IPS-NIHi11 (cell line): ENCODE measurements at places on chromosomes 3 and 15.

- DNase-seq = no peak
Measured at GRCh38 chr3:6435951-6436350, 425.0 kb upstream of the GRM7 start.

DNA sequence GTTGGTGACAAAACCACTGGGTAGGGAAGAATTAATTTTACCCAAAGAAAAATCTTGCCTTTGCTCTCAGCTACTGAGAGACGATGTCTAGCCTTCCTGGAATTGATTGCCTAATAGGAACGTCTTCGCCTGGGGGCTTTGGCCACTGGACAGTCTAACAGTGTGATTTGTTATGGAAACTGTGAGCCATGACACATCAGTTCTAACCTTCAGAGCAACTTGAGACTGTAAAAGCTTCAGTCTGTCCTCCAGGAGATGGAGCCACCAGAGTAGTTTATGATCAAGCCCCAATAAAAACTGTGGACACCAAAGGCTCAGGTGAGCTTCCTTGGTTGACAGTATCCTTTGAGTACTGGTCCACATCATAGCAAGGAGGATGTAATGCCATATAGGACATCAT is 235.8 kb upstream of the TMCO5A start:
- no peak for DNase-seq

- DNase-seq = no peak
Measured at GRCh38 chr3:42508562-42508961, 6.1 kb downstream of the VIPR1 start.

DNA sequence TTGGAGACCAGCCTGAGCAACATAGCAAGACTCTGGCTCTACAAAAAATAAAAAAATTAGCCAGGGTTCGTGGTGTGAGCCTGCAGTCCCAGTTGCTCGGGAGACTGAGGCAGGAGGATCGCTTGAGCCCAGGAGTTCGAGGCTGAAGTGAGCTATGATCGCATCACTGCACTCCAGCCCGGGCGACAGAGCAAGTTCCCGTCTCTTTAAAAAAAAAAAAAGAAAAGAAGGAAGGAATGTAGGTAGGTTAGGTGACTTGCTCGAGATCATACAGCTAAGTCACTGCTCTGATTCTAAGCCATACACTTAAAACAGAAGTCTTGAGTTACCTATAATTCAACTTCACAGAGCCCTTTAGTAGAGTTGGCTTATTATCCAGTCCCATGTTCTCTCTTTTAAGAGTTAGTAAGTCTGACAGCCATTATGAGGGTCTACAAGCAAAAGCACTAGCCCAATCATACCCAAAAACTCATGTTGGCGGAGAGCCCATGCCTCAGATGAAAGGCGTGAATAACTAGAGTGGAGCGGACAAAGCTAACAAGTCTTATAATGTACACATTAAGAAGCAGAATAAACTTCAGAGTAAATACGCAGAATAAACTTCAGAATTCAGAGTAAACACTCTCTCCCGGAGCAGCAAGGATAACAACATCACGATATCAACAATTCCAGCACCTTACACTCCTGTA is 768 bp downstream of the AAGAB start:
- no peak for DNase-seq

- DNase-seq = no peak
Measured at GRCh38 chr3:159850481-159850880, 138.2 kb upstream of the IL12A start.

DNA sequence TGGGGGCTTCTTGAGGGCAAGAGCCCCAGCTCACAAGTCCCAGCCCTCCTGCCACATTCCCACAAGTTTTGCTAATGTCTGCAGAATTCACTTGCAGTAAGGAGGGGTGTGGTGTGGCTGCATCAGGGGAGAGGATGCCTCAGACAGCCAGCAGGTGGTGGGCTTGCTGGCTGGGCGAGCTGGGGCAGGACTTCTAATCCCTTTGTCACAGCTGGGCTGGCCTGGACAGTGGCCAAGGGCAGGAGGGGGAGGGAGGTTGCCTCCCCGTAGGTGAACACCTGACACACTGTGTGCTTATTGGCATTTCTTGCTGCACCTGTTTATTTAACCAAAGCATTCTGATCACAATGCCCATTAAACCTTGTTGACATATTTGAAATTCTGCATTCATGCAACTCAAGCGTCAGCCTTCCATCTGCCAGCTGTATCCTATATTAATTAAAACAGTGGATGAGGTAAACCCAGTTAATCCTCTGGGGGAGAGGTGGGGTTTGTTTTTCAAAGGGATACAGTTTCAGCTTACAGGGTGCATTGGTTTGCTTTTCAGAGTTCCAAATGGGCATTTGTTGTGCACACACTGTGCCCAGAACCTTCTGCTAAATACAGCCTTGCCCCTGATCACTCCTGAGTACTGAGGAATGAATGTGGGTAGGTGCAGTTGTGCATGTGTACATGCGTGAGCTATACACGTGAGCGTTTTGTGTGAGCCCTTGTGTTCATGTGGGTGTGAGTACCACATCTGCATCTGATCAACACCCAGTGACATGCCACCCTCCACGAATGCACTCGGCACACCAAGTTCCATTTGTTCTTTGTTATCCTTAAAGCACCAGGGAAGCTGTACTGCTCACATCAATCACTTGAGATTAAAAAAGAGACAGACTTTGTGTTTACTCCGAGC is 268.7 kb downstream of the XXYLT1 start:
- peak; percentile 92 for DNase-seq

GRCh38 chr3:52220380-52221026 is 4.9 kb downstream of the TLR9 start:
- peak; percentile 91 for DNase-seq
